EH (cell line): ENCODE measurements at places on chromosomes 5 and 9.
A peak's percentile ranks its signal among the peaks of the same experiment; 100 is the strongest.

- DNase-seq = no peak
Observed at GRCh38 chr5:159262472-159262858, 625 bp upstream of the UBLCP1 start.

- peak; percentile 86 for DNase-seq
Observed at GRCh38 chr5:157710882-157711281, 20.3 kb upstream of the THG1L start.

- DNase-seq = peak; percentile 23
Observed at GRCh38 chr5:135253601-135254178, 145.3 kb downstream of the MACROH2A1 start.

DNA sequence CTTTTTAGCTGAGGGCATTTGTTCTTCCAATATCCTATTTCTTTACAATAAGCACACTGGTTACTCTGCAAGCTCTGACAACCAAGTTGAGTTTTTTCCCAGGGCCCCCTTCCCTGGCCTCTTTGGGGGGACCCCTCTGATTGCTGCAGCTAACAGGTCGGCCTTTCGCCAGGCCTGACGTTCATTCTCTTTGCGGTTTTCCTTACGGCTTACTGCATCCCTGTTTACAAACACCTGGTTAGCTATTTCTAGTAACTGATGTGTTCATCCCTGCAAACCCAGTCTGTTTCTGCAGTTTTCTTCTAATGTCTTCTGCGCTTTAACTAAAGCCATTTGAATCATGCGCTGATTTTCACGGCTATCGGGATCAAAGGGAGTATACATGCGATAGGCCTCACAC is 37.5 kb upstream of the PPP1R26 start:
- DNase-seq = no peak

DNA sequence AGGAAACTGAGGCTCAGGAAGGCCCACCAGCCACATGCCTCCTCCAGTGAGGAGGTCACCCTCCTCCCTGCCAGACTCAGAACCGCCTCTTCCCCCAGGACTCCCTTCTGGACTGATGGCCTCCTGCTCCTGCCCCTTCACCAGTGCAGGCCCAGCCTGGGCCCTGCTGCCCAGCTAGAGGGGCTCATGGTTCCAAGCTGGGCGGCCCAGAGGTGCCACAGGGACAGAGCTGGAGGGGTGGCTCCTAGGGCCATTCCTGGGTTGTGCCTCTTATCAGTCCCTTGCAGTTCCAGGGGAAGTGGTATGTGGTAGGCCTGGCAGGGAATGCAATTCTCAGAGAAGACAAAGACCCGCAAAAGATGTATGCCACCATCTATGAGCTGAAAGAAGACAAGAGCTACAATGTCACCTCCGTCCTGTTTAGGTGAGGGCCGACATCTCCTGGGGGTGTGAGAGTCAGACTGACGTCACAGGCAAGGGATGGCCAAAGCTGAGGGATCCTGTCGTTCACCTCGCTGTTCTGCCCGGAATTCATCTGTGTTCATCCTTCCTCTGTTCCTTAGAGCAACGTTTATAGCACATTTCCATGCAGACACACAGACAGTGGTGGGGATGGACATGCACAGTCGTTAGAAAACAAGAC is 819 bp downstream of the LCN2 start:
- DNase-seq = no peak

DNA sequence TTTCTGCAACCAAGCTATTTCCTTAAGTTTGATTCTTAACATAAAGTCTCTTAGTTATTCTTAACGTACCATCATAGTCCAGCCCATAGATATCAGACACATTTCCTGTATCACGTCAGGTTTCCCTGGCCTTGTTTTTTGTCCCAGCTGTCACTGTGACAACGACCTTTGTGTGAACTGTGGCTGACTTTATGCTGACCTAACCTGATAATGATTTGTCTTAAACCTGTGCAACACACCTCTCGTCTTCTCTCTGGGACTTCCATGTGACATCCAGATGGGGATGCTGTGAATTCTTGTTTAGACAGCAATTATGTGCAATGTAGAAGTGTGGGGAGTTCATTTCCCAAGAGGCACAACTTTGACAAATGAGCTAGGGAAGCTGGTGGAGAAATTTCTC is 662.8 kb downstream of the PTPRD start:
- DNase-seq = no peak

DNA sequence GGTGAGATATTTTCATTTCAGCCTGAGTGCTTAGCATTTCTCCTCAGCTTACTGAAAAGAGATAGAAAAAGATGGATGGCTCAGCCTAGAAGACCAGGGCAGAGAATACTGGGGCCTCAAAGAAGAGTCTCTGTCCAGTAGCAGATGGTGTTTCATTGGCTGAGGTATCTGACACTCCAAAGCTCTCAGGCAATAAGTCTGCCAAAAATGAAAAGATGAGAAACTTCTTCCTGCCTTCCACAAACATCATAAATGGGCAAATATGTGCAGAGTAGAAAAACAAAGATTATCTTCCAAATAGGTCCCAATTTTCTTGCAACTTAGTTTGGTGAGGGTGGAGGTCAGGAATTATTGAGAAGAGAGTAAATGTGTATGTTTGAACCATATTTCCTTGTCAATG is 87.4 kb upstream of the ICE1 start:
- peak; percentile 77 for DNase-seq

- peak; percentile 63 for DNase-seq
Observed at GRCh38 chr5:15105799-15106393, 234.3 kb upstream of the ANKH start.

DNA sequence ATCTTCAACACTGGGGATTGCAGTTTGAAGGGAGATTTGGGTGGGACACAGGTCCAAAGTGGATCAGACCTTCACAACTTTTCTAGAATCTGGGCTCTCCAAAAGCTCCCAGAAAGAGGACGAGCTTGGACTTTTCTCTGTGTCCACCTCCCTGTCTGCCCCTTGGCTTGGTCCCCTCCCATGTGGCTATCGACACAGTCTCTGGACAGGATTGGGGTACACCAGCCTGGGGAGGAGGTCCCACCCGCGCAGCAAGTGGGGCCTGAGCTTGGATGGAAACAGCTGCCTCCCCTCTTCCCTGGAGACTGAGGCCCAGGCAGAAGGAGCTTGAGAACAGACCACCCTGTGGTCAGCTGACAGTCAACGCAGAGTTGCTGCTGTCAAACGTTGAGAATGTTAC is 84.6 kb upstream of the FCN1 start:
- DNase-seq = no peak

GRCh38 chr5:151208481-151208914 is 15.4 kb downstream of the CCDC69 start:
- DNase-seq = no peak

- peak; percentile 36 for DNase-seq
Observed at GRCh38 chr5:141349917-141350619, at the start of gene PCDHGB1. TSS of gene PCDHGB1 (plus strand) at chr5:141350099. CDS start at chr5:141350261, 162 bp downstream.

- DNase-seq = no peak
Observed at GRCh38 chr9:17628624-17629023, 49.8 kb downstream of the SH3GL2 start.

DNA sequence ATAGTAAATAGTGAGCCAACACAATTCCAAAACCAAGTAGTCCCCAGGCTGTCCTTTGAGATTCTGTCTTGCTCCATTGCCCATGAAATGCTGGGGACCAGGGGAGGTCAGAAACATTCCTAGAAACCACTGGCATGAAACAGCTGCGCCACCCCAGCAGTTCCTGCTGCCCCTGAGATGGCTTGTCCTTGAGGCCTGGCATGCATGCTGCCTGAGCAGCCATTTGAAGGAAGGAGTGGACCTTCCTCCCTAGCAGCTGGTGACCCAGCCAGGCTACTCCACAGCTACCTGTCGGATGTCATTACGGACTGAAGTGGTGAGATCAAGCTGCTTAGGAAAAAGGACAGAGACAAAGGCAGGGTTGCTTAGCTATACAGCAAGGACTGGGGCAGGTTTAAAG is 260.6 kb downstream of the DENND1A start:
- peak; percentile 23 for DNase-seq

GRCh38 chr5:175351126-175351525 is 92.9 kb downstream of the DRD1 start:
- no peak for DNase-seq

DNA sequence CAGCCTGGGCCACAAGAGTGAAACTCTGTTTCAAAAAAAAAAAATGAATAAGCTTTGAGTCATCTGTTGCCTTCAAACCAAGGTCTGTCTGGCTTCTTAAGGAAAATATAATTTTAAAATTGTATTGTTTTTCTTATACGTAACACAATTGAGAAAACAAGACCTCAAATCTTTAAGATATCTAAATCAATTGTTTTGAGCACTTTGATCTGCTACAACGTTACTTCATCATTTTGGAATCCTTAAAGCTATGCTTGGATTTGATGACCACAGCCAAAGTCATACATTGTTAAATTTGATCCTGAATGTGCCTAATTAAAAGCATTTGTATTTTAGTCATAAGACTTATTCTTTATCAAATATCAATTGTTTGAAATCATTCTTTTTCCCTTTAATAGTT is 37.7 kb upstream of the VCAN start:
- peak; percentile 10 for DNase-seq

DNA sequence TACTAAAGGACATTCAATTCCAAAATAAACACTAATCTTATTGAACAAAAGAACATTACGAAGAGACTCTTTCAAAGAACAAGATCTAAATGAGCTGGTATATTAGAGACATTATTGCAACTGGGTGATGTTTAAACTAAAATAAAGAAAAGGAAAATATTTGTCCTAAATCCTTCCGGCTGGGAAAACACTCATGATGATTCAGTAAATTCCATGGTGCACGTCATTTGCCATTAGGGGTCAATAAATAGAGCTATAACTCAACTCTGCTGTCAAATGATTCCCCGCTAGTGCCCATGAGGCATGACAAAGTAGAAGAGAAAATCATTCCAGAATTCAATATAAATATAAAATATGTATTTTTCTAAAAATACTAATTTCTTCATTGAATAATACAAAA is 565.5 kb upstream of the TUSC1 start:
- peak; percentile 85 for DNase-seq

GRCh38 chr5:178602752-178603151 is 12.6 kb upstream of the COL23A1 start:
- DNase-seq = peak; percentile 78
